ENCODE measurements at places on chromosomes 7 and 10.

DNA sequence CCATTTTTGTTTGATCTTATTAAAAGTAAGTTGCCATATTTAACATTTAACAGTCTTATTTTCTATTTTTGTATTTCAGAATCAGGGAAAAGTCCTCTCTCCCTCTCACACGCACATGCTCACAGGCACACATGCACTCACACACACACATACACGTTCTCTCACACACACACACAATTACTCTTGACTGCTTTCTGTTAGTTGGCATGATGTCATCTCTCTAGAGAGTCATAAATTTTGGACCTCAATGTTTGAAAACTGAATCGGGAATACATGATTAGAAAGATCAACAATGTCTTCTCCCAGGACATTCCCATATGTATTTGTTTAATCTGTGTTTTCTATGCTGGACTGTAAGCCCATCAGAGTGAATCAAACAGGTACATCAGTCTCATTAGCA lies 165.7 kb upstream of the AHR start:
- DNase-seq, result no peak

GRCh38 chr10:11478807-11479206 lies 132.6 kb downstream of the USP6NL start:
- no peak for DNase-seq

GRCh38 chr7:42932811-42933591 lies 825 bp downstream of the MRPL32 start:
- DNase-seq, result no peak

- DNase-seq, result no peak
Measured at GRCh38 chr10:12726971-12727831, 274.3 kb downstream of the CCDC3 start.

GRCh38 chr7:28686418-28686800 lies 271.7 kb downstream of the TRIL start:
- DNase-seq, result no peak

GRCh38 chr10:110387983-110388686 lies 83.4 kb upstream of the SMNDC1 start:
- DNase-seq, result no peak

DNA sequence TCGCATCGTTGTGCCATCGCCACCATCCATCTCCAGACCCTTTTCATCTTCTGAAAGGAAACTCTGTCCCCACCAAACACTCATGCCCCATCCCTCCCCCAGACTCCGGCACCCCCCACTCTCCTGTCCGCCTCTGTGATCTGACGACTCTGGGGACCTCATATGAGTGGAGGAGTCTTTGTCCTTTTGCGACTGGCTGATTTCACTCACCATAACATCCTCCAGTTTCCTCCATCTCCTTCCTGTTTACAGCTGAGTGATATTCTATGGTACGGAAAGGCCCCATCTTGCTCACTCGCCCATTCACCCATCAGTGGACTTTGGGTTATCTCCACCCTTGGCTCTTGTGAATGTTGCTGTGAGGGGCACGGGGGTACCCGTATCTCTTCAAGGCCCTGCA lies 11.8 kb upstream of the INSIG1 start:
- no peak for DNase-seq

DNA sequence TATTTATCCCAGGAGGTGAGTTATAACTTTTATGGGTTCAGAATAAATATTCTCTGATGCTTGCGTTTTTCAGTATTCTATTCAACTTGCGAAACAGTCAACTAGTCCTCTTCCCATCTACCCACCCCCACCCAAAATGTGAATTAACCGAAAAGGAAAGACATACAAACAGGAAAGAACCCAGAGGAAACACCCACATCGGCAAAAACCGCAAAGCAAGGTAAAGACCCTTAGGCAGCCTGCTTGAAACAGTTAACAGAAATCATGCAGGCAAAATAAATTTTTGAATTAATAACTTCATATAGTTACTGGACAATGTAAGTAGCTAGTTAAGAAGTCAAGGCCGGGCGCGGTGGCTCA lies 5.4 kb downstream of the ZC3HAV1 start:
- no peak for DNase-seq

GRCh38 chr7:7183061-7183837 lies 905 bp downstream of the C1GALT1 start:
- peak; percentile 32 for DNase-seq

DNA sequence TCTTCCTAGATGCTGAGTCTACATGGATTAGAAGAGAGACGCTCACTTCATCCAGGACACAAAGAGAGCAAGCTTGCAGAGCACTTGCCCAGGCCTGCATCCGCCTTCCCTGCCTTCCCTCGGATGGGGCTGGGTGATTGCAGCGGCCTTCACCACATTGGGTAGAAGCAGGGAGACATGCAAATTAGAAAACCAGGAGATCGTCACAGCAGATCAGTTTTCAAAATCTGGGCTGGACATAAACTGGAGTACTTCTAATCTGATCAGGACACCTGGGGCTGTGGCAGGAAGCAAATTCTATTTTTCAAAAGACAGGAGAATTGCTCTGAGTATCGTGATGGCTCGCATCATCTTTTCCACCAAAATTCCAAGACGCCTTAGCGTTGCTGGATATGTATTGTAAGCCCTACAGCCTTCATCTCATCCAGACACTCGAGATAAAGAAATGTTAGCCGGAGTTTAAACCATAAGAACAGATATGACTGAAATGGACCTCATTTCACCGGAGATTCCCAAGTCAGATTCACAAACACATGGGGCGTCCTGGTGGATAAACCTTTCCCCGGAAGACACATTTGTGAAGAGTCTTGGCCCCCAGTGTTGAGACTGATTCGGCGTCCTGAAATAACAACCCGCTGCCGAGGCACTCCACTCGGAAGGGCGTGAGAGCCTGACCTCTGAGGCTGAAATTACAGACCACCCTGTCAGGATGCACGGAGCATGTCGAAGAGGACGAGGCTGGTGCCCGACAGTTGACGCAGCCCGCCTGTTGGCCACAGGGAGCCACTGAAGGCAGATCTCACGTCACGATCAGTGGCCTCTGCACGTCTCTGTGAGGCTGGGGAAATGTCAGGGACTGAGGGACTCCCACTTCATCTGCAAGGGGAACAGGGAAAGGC lies 91.2 kb upstream of the PARD3 start:
- DNase-seq, result no peak

- DNase-seq, result no peak
Measured at GRCh38 chr10:6593241-6593671, 13.2 kb upstream of the PRKCQ start.

DNA sequence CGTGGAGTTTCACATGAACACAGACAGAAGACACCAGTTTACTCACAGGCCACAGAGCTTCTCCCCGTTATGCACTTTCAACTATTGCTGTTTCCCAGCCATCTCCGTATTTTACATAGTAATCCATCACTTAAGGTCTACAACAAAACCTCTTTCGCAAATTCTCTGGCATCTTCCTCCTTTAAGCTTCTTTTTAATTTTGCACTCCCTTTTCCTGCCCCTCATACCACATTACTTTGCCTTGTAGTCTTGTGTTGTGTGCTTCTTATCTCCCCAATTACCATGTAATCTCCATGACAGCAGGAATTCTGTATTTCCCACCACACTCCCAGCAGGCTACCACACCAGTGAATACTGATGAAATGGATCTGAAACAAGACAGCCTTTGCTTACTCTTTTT lies 87.3 kb downstream of the ODAD2 start:
- no peak for DNase-seq

GRCh38 chr10:103851261-103851660 lies 4.1 kb downstream of the SH3PXD2A start:
- no peak for DNase-seq

GRCh38 chr7:157780721-157781120 lies 443.9 kb downstream of the DNAJB6 start:
- no peak for DNase-seq

DNA sequence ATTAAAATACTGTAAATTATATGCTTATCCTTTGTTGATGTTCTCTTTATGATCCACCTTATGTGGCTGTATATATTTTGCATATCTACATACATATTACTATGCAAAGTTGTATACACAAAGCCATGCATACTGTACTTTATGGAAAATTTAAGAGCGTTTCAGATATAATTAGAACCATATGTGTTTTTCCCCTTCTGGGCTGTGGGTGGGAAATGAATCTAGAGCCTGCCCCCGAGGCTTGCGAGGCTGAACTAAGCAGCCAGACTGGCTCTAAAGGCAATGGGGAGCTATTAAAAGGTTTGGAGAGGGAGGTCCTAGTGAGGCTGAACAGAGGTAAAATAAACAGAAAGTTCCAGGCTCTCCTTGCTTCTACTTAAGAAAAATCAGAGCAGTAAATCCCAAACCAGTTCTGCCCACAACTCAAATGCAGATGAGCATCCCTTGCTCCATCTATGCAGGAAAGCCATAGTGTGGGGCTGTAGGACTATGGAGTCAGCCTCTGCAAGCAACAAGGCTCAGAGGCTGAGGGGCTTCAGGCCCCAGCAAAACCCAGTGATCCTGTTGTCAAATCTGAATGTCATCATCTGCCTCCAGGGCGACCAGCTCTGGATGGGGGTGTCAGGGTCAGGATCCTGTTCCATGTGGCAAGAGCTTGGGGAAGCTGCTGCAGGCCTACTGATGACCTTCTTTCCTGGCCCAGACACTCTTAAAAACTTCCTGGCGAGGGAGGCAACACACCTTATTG lies 14.1 kb upstream of the DDIT4 start:
- DNase-seq, result no peak

GRCh38 chr10:124762281-124762680 lies 18.1 kb upstream of the FAM53B start:
- no peak for DNase-seq

DNA sequence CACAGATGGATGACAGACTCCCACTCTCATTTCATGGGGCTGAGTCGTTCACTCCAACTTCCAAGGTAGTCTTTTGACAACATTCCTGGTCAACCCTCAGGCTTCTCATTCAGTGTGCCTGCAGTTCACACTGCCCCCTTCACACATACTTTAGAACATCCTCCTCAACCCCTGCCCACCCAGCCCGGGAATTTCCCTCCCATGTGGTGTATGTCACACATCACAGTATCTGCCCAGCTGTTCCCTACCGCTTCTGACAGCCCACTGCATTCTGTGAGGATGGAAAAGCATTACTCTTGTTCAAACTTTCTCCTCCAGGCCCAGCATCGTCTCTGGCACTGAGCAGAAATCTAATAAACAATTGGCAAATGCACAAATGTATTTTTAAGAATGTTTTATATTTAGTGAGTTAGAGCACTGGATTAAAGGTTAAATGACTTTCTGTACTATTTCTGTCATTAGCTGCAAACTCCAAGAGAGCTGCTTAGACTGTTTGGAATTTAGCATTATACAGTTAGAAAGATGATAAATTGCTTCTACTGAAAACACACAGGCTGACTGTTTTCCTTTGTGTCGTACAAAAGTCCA lies 110.4 kb downstream of the SFMBT2 start:
- DNase-seq, result no peak

- no peak for DNase-seq
Measured at GRCh38 chr10:96588060-96588554, 1.3 kb upstream of the TM9SF3 start.

GRCh38 chr10:54985732-54986131 lies 184.7 kb upstream of the PCDH15 start:
- no peak for DNase-seq

- DNase-seq, result no peak
Measured at GRCh38 chr7:111029574-111030251, 61.2 kb upstream of the LRRN3 start.

DNA sequence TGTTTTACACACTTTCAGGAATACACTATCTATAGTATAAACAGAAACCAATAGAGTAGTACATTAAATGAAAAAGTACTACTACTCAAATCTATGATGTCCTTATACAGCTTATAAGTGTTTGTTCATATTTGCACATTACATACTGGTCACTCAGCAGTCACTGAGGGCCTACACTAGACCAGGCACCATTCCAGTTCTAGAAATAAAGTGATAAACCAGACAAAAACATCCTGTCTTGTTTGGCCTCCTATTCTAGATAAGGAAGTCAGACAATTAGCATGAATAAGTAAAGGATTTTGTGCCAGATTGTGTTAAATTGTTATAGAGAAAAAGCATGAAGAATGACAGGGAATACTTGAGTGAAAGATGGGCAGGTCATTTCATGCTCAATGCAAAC lies 219.0 kb downstream of the CRPPA start:
- DNase-seq, result no peak

DNA sequence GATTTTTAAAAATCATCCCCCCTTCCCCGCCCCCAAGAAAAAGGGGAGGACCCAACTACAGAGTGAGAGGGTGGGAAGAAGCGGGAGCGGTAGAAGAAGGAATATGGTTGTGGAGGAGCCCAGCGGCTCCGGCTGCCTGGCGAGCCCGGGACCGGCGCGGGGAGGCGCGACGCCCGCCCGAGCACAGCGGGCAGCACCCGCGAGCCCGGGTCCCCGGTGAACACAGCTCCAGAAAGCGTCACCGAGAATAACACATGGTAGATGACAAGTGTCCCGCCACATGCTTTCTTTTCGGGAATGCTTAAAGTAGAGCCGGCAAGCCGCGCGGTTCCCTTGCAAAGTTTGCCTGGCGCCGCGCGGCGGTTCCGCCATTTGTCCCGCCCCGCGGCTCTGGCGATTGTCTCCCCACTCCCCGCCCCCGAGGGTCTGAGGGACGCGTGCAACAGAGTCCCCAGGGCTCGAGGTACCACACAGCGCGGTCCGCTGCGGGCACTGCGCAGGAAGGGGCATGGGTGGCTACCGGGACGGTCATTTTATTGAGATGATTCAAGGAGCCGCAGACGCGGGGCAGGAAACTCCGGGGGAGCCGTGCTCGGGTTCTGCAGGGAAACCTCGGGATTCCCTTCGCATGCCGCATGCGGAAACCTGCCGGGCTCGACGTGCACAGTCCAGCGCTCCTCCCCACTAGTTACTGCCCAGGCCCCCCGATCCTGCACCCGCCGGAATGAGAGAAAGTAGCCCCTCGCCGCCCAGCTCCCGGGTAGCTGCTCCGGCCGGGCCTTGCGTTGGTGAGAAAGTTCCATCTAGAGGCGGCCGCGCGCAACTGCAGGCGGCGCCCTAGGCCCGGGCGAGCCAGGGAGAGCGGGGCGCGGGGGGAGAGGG lies 781 bp upstream of the GRM8 start:
- DNase-seq, result peak; percentile 51

DNA sequence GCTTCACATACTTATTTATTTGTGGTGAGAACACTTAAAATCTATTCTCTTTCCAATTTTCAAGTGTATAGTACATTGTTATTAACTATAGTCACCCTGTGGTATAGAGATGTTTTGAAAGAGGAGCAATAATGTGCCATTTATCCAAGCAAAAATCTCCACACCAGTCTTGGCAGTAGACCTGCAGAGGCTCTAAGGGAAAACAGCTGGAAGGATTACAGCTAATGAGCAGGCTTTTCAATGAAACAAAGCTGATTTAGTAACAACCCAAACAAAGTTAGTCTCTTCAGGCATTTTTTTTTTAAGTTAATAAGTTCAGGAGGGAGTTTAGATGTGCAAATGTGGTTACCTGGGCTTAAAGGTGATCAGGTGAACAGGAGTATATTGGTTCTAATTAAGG lies 101.9 kb downstream of the EVX1 start:
- no peak for DNase-seq

- no peak for DNase-seq
Measured at GRCh38 chr7:29116361-29117200, 29.8 kb downstream of the CPVL start.

Data from stimulated activated CD4-positive, alpha-beta T cell treated with anti-CD3 and anti-CD28 coated beads, Interleukin-15, amount 100 ng/mL, for 1 hour (primary cell).